ENCODE measurements at places on chromosomes 1 and 21. TPM values are rescaled to one million over a fixed set of nuclear protein-coding genes. Genes with fewer than 3 reads are reported as not detected.

GRCh38 chr1:206867239-206867638, 1.8 kb downstream of the IL20 start:
- H3K36me3 ChIP-seq, result no peaks in the 10 kb centered on the region
- no peak overlapping the region for H3K4me3 ChIP-seq
- no peak overlapping the region for H3K27ac ChIP-seq
- H3K27me3 ChIP-seq, result no peaks in the 10 kb centered on the region
- H3K4me1 ChIP-seq, result no peaks in the 10 kb centered on the region
- no peak for DNase-seq

GRCh38 chr1:181095260-181095659, 6.8 kb downstream of the IER5 start:
- peaks cover 30% of the 10 kb centered on the region for H3K4me1 ChIP-seq
- no peaks in the 10 kb centered on the region for H3K27me3 ChIP-seq
- H3K4me3 ChIP-seq, result no peak overlapping the region
- no peak for DNase-seq
- H3K36me3 ChIP-seq, result no peaks in the 10 kb centered on the region

Gene ANGEL2
- 62.7 TPM for total RNA-seq

DNA sequence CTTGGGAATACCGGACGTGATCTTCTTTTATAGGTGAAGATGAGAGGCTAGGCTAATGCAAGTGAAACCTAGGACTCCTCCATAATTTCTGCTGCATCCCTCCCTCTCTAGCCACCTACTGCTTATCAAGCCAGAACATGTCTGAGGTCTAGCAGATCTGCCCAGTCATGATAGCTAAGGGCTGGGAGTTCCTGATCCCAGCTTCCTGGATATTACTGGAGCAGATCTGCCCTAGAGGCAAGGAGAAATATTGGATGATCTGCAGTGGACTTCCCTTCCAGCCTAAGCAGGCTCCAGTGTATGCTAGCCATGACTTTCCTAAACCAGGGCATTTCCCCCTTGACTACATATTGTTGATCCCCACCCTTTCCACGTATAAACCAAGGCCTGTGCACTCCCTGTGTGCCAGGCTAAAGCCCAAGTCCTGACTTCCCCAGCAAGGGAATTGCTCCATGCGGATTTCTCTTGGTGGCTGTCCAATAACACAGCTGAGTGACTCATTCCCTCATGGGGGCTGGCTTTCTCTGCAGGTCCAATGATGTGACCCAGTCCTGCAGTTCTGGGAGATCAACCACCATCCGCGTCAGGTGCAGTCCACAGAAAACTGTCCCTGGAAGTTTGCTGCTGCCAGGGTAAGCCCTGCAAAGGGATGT, 15.5 kb upstream of the SARS1 start:
- no peak overlapping the region for H3K4me3 ChIP-seq
- no peak for DNase-seq
- H3K27me3 ChIP-seq, result no peaks in the 10 kb centered on the region
- H3K27ac ChIP-seq, result no peak overlapping the region
- H3K4me1 ChIP-seq, result no peaks in the 10 kb centered on the region
- peaks cover 4% of the 10 kb centered on the region for H3K36me3 ChIP-seq

DNA sequence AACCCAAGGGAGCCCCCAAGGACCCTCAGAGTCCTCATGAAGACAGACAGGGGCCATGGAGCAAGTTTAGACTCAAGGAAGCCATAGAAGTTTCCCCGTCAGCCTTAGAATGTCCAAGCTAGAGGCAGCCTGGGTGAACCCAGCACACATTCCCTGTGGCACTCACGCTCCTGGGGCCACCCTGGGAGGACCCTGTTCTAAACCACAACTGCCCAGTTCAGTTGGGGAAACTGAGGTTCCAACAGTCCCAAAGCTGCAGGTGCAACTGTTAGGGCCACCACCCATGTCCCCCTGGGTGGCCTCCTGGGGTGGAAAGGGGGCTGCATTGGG, 9.3 kb downstream of the WNT3A start:
- H3K4me3 ChIP-seq, result no peak overlapping the region
- DNase-seq, result no peak
- no peaks in the 10 kb centered on the region for H3K27me3 ChIP-seq
- no peaks in the 10 kb centered on the region for H3K36me3 ChIP-seq
- no peak overlapping the region for H3K27ac ChIP-seq
- no peaks in the 10 kb centered on the region for H3K4me1 ChIP-seq

Gene ZNF684
- total RNA-seq, result 3.6 TPM

DNA sequence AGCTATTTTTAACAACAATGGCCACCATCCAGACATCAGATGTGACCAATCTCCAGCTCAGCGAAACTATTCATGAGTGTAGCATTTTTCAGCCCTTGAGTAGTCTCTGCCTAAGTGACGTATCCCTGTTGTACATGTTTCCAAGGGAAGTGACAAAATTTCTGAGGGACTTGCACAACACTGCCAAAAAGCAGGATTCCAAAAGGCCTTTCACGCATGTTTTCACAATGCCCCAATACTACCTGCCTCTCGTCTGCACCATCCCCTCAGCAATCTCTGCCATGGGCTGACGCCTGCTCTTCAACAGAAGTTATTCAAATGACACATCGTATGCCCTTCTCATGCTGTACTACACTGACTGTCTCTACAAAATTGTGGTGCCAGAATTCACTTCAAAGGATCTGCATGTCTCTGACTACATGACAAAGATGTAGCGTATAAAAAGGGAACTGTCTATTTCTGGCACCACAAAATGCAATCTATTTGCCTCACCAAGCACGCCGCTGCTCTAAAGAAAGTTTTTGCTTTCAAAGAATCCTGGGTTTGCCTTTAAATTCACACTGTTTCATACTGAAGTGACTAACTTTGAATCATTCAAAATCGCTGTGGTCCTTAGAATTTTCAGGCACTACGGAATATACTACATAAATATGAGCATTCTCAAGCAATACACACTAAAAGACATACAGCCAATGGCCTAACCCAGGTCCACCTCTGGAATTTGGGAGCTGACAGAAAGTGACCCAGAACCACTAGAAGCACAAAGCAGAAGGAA, 32.9 kb downstream of the JAK1 start:
- no peaks in the 10 kb centered on the region for H3K4me1 ChIP-seq
- no peak for DNase-seq
- H3K4me3 ChIP-seq, result no peak overlapping the region
- no peaks in the 10 kb centered on the region for H3K27me3 ChIP-seq
- peak overlapping the region; percentile 36 for H3K27ac ChIP-seq

- no peaks in the 10 kb centered on the region for H3K4me1 ChIP-seq
- peak; percentile 21 for DNase-seq
- no peak overlapping the region for H3K4me3 ChIP-seq
- no peaks in the 10 kb centered on the region for H3K27me3 ChIP-seq
- H3K27ac ChIP-seq, result no peak overlapping the region
Observed at GRCh38 chr1:172287208-172287607, 133.3 kb upstream of the C1orf105 start.

GRCh38 chr1:27638047-27638734, 3.2 kb upstream of the FGR start:
- peaks cover 12% of the 10 kb centered on the region for H3K27me3 ChIP-seq
- DNase-seq, result no peak
- no peak overlapping the region for H3K4me3 ChIP-seq

- no peak overlapping the region for H3K27ac ChIP-seq
- no peak overlapping the region for H3K4me3 ChIP-seq
- H3K4me1 ChIP-seq, result no peaks in the 10 kb centered on the region
- DNase-seq, result no peak
Observed at GRCh38 chr1:105894006-105894405, 1162.5 kb upstream of the PRMT6 start.

Gene NR1I3
- total RNA-seq, result not detected

GRCh38 chr1:39525366-39526165, 34.1 kb downstream of the BMP8A start:
- peaks cover 10% of the 10 kb centered on the region for H3K4me1 ChIP-seq
- no peak for DNase-seq
- no peak overlapping the region for H3K27ac ChIP-seq

Gene CFAP126
- not detected for total RNA-seq

GRCh38 chr1:89995598-89996449, 914 bp downstream of the ZNF326 start:
- peak overlapping the region; percentile 96 for H3K4me3 ChIP-seq
- H3K27me3 ChIP-seq, result no peaks in the 10 kb centered on the region
- H3K36me3 ChIP-seq, result no peaks in the 10 kb centered on the region
- peak overlapping the region; percentile 97 for H3K27ac ChIP-seq
- no peak for DNase-seq

GRCh38 chr1:84298328-84298683, 3.2 kb upstream of the SAMD13 start:
- no peaks in the 10 kb centered on the region for H3K36me3 ChIP-seq
- H3K4me1 ChIP-seq, result no peaks in the 10 kb centered on the region
- no peaks in the 10 kb centered on the region for H3K27me3 ChIP-seq
- H3K4me3 ChIP-seq, result peak overlapping the region; percentile 84
